ENCODE measurements at places on chromosomes 7 and 10. TPM values are rescaled to one million over a fixed set of nuclear protein-coding genes. Genes with fewer than 3 reads are reported as not detected.

DNA sequence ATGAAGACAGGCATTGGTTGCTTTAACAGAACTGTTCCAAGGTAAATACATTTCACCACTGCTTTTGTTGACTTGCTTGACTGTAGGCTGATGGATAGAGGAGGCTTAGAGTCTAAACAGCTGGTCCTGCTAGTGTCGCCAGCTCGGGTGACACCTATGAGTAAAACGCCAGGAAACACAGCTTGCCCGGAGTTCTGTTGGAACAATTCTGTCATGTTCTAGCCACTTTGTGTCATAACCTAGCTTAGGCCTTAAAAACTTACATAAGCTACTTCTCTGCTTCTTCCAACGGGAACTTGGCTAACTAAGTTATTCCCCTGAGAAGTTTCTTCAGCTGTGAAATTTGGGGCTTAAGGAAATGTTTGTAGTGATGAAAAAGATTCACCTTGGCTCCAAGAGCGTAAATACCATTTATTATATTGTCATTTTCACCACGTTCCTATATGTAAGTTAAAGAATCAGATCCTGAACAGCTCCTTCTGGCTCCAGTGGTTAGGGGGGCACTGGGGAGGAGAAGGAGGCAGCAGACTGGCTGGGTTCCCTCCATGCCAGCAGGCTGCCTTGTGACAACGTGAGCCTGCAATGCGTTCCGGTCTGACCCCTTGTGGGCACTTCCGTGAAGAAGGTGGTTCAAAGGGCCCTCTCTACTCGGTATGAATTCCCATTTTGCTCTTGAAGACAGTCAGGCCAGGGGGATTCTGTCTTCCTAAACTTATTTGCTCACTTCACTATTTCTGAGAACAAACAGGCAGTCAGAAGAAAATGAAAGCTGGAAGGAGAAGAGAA lies 253.2 kb downstream of the BMPER start:
- no peak for DNase-seq

DNA sequence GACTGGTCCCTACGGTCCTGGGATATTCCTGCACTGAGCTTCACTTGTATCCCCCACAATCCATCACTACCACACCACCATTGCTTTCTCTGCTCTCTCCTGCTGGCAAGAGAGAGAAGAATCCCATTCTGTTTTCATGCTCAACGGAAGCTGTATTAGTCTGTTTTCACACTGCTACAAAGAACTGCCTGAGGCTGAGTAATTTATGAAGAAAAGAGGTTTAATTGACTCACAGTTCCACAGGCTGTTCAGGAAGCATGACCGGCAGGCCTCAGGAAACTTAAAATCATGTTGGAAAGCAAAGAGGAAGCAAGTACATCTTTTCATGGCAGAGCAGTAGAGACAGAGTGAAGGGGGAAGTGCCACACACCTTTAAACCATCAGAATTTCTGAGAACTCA lies 260.4 kb upstream of the LYZL1 start:
- DNase-seq, result no peak

The ENTPD1 gene
- total RNA-seq, result 8.9 TPM

- DNase-seq, result no peak
Measured at GRCh38 chr7:121126801-121127534, 138.5 kb downstream of the CPED1 start.

GRCh38 chr7:133830081-133830480 lies 297.1 kb upstream of the LRGUK start:
- no peak for DNase-seq

- DNase-seq, result peak; percentile 41
Measured at GRCh38 chr7:33444511-33444910, 315.1 kb downstream of the BBS9 start.

The TAS2R41 gene
- not detected for total RNA-seq

The UNCX gene
- total RNA-seq, result not detected

DNA sequence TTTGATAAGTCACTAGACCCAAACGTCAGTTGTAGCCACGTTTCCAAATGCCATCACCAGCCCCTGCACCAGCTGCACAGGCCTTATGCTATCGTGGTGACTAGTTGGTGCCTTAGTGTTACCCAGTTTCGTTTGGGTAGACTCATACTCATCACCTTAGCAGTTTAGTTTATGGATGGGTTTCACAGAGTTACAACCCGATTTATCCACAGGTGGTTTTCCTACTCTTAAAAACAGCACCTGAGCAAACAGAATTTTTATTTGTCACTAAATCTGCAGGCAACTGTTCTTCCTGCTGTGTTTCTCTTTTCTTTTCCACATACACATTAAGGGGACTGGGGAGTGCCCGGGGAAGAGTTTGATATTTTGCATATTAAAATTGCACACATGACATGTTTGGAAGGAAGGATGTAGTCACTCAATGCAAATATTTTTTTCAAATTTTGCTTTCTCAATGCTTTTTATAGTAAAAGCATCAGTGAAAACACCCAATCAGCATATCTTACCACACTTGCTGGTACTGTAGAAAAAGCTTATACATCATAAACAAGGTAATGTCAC lies 41.6 kb downstream of the PDSS1 start:
- DNase-seq, result no peak

GRCh38 chr7:157853076-157853788 lies 516.4 kb downstream of the DNAJB6 start:
- DNase-seq, result no peak

The CALN1 gene
- 0.23 TPM for total RNA-seq

GRCh38 chr7:27214239-27214950 lies 14.5 kb upstream of the HOXA13 start:
- no peak for DNase-seq

DNA sequence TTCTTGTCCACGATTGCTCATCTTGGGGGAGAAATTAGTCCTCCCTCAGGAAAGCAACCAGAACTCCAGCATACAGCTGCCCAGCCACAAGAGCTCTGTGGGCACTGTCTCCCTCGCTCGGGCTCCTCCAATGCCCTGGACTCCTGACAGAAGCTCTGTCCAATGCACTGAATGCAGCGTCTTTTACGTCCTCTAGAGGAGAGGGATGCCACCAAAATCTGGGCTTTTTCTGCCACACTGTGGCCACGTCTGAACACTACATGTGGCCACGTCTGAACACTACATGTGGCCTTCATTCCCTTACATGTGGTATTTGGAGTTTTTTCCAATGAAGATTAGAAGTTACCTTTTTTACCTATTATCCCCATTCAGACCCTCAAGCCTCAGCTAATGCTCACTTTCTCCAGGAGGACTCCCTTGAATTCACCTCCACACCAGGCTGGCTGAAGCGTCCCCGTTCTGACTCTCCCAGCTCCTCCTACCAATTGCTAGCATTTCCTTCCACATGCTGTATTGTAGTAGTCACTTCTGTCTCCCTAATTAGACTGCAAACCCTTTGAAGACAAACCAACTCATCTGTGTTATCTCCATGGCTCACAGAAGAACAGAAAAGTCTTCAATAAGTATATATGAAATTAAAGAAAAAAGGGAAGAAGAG lies 134.3 kb upstream of the PDE1C start:
- peak; percentile 80 for DNase-seq

DNA sequence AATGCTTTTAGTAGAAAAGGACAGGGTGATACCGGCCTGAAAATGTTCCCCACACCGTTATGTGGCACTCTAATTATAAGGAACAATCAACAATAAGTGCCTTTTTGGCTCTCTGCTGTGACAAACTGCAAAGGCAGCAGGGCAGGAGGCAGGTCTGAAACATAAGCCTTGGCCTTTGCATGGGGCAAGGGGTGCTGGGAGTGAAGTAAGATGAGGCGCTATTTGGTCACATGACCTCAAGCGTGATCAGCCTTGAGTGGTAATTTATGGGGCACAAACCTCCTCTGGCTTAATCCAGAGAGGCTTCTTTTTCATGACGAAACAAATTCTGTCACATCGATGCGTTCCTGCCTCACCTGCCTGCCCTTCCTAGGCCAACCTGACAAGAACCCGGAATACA lies 202.7 kb downstream of the TAX1BP1 start:
- DNase-seq, result no peak

DNA sequence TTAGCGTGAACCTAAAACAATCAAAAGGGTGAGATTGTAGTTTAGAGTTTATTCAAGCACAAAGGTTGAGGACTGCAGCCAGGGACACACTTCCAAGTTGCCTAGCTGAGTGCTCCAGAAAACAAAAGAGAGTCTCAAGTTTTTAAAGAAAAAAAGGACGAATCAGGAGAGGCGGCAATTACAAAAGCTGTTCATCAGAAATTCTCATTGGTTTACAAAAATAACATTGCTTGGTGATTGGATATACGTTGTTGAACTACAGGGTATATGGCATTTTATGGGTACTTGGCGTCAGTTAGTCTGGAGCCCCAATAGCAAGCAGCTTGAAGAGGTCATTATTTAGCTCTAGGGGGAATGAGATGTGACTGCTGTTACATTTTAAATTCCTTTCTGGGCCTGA lies 11.5 kb downstream of the ZNF438 start:
- no peak for DNase-seq

DNA sequence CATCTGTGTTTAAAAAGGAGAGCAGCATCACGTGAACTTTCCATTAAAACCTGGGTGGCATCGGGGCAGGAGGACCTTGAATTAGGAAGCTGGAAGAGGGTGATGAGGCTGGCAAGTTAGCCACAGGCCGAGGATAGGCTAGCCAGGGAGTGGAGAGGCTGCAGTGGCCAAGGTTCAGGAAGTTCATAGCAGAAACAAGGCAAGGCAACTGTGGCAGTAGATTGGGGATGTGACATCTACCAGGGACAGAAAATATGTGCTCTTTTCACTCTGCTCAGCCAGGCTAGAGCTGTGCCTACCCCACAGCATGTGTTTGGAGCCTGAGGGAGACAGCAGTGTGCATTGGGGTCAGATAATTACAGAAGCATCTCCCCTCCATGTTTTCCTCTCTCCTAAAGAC lies 2.2 kb upstream of the INPP5F start:
- DNase-seq, result no peak

The ASB10 gene
- total RNA-seq, result not detected

The FANK1 gene
- total RNA-seq, result 0.88 TPM

Data from hepatocyte (in vitro differentiated cells).